ENCODE measurements at places on chromosomes 6 and 20. TPM values are rescaled to one million over a fixed set of nuclear protein-coding genes. Genes with fewer than 3 reads are reported as not detected.

DNA sequence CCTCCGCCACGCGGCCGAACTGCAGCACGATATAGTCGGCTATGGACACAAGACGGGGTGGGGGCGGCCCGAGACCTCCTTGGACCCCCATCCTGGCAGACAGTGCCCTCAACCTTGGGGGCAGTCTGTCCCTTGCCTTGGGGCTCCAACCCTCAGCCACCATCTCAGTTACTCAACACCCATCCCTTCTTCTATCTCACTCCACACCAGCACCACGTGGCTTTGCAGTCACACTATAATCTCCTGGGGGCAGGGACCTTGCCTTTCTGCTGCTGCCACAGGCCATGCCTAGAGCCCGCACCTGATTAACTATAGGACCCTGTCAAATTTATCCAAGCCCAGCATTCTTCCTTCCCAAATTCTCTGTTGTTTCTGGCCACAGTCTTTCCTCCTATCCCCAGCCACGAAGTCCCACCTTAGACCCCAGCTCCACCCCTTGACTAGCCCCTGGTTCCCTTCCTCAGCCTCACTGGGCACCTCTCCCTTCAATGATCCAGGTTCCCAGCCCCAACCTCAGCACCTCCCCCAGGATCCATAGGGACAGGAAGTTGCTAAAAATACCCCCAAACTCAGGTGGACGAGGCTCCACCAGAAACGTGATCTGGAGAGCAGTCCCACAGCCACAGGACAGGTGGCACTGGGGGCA is 1.7 kb upstream of the TEAD3 start:
- no peak for DNase-seq

DNA sequence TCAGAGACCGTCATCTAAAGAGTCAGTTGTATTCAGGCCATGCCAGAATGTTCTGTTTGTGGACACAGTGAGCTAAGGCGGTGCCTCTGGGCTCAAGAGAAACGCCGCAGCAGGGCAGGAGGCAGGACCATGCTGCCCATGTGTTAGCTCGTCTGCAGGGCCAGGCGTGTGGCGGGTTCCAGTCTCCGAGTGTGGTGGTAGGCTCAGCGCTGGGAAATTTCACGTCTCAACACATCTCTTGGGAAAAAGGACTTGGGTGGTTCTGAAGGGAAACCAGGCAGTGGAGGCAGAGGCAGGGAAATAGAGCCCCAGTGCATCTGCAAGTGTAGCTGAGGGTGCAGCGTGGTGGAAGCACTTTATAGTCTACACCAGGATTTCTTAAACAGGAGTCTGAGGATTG is 56.9 kb upstream of the TAGAP start:
- no peak for DNase-seq

DNA sequence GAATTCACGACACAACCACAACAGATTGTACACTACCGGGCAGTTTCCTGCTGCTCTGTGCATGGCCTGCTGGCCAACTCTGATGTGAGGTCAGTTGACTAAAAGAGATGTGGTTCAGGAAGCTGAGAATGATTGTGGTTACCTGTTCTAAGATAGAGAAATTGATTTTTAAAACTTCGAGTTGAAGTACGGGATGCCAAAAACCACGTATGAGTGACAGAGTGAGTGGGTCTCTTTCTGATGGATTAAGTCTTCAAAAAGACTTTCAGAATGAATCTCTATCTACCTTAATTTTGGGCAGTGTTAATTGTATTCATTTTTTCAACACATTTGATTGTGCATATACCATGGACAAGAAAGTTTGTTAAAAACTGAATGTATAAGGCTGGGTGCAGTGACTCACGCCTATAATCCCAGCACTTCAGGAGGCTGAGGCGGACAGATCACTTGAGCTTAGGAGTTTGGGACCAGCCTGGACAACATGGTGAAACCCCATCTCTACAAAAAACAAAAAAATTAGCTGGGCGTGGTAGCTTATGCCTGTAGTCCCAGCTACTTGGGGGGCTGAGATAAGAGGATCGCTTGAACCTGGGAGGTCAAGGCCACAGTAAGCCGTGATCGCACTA is 121.2 kb downstream of the SGK1 start:
- no peak for DNase-seq

- DNase-seq = peak; percentile 78
Observed at GRCh38 chr6:47098570-47098993, 56.5 kb upstream of the ADGRF1 start.

DNA sequence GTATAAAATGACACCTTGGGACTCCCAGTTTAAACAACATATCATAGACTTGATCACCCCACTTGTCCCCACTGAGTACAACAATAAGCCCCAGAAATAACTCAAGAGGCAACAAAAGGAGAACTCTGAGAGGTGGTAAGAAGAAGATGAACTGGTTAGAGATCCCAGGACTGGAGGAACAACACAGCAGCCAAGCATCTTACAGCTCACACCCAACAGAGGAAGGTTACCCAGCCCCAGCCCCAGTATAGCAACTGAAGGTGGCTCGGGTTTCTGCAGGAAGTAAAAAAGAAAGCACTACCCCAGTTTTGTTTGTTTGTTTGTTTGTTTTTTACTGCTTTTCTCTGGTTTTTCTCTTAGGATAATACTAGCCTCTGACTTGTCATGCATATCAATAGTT is 17.1 kb upstream of the TGM6 start:
- DNase-seq = no peak

Gene SCGN
- not detected for total RNA-seq

DNA sequence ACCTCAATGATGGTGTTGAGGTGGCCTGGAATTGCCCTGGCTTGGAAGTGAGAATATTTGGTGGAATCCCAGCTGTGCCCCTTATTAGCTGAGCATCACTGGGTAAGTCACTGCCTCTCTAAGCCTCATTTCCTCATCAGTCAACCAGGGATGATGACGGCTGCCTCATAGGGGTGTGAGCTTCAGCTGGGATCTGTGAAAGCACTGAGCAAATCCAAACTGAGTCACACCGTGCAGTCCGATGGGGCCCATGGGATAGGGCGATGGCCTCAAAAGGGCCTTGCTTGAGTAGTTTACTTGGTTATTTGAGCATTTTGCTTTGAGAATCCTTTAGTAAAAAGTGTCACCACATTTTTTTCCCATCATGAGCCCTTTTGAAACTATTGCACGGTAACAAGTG is 1.1 kb downstream of the SLC22A1 start:
- DNase-seq = no peak

Gene MCM8
- total RNA-seq = 17.5 TPM

- no peak for DNase-seq
Observed at GRCh38 chr6:136822046-136822375, 381 bp upstream of the PEX7 start.

DNA sequence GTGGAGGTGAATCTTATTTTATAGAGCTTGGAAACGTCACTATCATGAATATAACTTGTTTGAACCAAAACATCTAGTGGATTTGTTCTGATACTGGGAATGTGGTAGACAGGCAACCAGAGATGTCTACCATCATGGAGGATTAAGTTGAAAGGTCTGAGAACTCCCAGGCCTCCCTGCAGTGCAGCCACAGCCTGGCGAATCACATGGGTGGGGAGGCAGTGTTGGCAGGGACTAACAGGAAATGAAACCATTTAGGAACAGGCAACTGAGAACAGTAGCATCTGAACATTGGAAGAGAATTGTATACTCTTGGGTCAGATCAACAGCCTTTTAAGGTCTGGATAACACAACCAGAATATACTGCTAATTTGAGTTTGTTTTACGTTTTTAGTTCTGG is 22.3 kb upstream of the CEP162 start:
- DNase-seq = peak; percentile 4

Gene EBF4
- 0.09 TPM for total RNA-seq

DNA sequence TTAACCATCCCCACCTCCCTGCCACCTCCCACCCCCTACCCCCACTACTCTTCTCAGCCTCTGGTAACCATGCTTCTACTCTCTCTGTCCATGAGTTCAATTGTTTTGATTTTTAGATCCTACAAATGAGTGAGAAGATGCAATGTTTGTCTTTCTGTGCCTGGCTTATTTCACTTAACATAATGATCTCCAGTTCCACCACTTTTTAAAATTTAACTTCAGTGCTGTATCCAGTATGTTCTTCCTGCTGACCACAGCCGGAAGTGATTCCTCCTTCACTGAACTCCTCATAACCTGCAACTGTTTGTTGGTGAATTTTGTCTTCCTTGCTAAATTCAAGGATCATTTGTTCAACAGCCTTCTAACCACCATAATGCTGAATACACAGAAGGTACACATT is 3.9 kb downstream of the MAP7 start:
- no peak for DNase-seq

DNA sequence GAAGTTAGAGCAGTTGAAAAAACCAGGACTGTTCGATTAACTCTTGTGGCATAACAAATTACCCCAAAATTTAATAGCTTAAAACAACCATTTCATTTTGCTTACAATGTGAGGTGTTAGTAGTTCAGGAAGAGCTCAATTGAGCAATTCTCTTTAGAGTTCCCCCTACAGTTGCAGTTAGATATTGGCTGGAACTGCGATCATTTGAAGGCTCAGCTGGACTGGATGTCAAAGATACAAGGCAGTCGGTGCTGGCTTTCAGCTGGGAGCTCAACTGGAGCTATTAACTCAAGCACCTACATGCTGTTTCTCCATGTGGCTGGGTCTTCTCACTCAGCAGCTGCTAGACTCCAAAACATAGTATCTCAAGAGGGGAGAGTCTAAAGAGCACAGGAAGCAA is 96.0 kb upstream of the LOC128125822 start:
- no peak for DNase-seq

- peak; percentile 93 for DNase-seq
Observed at GRCh38 chr6:4603291-4603690, 172.9 kb upstream of the CDYL start.

GRCh38 chr6:131937226-131937625 is 13.9 kb downstream of the CCN2 start:
- DNase-seq = peak; percentile 90

Gene CPNE5
- total RNA-seq = 0.18 TPM

Gene TAAR5
- not detected for total RNA-seq

Gene USP49
- 2.7 TPM for total RNA-seq

DNA sequence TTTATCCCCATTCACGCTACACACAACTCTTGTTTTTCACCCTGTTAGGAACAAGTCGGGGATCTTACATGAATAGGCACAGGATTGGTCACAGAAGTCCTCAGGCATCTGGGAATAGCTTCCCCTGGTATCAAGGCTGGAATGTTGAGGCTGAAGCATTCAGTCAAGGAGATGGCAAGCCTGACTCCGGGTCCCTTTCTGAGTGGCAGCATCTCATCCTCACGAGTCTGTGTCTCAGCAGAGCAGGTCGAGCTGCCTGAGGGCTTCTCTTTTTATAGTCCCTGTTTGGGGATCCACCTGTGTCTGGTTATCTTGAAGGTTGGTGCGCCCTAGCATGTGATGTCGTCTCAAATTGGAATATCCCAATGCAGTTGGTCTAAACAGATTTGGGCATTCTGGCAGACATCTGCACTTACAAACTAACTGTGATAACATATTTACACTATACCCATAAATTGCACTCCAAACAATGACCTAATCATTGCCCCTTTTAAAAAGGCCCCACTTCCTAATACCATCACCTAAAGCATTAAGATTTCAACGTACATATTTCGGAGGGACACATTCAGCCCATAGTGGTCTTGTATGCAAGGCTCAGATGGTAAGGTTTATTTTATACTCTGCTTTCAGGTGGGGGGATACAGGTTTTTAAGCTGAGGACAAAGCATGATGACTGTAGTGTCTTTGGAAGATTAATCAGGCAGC is 112.7 kb upstream of the CLDN20 start:
- DNase-seq = no peak

DNA sequence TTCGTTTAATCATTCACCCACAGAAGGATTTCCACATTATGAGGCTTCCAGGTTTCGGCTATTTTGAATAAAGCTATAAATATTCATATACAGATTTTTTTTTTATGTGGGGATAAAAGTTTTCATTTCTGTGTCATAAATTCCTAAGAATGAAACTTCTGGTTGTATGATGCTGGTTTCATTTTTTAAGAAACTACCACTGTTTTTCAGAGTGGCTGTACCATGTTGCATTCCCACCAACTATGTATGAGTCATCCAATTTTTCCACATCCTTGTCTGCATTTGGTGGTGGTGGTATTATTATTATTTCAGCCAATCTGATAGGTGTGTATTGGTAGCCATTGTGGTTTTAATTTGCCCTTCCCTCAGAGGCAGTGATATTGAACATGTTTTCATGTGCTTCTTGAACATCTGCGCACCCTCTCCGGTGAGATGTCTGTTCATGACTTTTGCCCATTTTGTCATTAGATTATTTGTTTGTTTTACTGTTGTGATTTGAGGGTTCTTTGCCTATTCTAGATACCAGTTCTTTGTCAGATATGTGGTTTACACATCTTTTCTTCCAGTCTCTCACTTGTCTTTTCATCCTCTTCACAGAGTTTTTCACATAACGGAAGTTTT is 75.5 kb downstream of the DOK5 start:
- DNase-seq = peak; percentile 40

Gene IL17F
- not detected for total RNA-seq

DNA sequence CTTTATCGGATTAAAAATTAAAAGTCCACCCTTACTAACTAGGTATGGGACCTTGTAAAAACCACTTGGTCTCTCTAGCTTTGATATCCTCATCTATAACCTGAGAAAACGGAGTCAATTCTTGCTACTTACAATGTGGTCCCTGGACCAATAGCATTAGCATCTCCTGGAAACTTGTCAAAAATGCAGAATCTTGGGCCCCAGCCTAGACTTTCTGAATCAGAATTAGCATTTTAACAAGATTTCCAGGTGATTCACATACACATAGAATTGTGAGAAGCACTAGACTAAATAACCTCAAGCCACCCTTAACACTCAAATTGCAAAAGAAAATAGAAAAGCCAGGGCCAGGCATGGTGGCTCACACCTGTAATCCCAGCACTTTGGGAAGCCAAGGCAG is 96.6 kb downstream of the RNGTT start:
- DNase-seq = peak; percentile 33

DNA sequence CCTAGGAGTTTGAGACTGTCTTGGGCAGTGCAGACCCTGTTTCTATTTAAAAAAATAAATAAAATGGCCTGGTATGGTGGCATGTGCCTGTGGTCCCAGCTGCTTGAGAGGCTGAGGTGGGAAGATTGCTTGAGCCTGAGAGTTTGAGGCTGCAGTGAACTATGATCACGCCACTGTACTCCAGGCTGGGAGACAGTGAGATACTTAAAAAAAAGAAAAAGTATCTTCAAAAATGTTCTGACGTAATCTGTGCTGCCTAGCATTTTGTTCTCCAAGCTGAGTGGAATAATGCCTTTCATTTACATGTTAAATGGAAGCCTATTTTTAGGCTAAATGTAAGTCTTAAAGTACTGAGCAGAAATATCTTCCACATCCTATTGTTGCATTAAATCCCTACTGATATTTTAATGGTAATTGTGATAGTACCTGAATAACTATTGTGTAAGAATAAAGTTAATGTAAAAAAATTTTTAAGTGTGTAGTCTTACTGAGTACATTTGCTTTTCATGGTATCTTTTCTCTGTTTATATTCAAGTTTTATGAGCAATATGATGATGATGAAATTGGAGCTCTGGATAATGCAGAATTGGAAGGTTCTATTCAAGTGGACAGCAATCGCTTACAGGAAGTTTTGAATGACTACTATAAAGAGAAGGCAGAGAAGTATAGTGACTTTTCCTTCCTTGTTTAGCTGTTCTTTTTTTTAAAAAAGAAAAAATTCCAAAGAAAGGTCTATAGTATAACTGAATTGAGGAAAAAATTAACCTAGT is 4.2 kb upstream of the ZC2HC1B start:
- no peak for DNase-seq

GRCh38 chr6:45500924-45501816 is 123.4 kb upstream of the SUPT3H start:
- DNase-seq = no peak

All from fibroblast of the aortic adventitia (primary cell).